Stimulated activated CD4-positive, alpha-beta T cell treated with anti-CD3 and anti-CD28 coated beads, TNF-alpha, amount 100 ng/mL, for 1 hour (primary cell): ENCODE measurements at places on chromosomes 3 and 15.

DNA sequence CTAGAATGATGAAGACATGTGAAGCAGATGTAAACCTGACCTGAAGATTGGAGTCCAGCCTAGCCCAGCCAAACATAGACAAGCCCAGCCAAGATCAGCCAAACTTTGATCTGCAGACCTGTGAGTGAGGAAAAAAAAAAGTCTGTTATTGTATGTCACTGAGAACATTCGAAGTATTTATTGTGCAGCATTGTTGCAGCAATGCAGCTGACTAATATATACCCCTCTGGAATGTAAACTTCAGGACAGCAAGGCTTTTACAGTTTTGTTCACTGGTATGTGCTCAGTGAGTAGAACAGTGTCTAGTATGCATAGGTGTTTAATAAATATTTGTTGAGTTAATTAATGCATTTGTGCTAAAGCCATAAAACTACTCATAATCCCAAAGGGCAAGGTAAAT is 23.4 kb downstream of the TMEM202 start:
- no peak for DNase-seq

GRCh38 chr15:89376388-89376787 is 41.8 kb upstream of the POLG start:
- no peak for DNase-seq

GRCh38 chr3:17967111-17967510 is 224.7 kb upstream of the TBC1D5 start:
- DNase-seq = no peak

GRCh38 chr3:105747696-105748095 is 121.1 kb downstream of the CBLB start:
- DNase-seq = no peak

GRCh38 chr3:100001526-100002270 is 112.6 kb downstream of the FILIP1L start:
- no peak for DNase-seq

DNA sequence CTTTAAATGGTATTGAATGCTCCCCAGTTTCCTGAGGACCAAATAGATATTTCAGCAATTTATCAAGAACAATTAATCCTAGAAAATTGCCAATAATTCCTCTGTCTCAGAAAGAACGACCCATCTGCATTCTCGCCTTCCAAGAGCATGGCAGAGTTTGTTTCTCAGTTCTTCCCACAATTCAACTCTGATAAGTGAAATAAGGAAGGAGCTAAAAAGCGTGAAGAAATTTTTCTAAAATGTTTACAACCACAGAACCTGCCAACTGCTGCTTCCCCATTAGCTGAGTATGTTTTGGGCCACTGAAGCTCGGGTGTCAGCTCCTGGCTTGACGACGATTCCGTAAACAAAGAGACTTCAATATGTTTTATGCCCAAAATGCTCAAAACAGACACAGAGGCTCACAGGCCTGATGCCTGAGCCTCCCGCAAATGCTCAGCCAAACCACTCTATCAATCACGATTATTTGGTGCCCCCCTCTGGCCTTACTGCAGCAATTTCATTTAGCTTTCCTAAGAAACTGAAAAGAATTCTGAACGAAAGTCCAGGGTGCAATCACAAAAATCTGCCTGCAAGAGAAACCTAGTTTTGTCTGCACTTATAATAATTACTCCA is 259.2 kb upstream of the CCDC54 start:
- DNase-seq = no peak

GRCh38 chr3:121992601-121993560 is 29.2 kb downstream of the ILDR1 start:
- DNase-seq = no peak

- no peak for DNase-seq
These were observed 134.9 kb upstream of the IQSEC1 start for GRCh38 chr3:13207975-13208705.

- DNase-seq = peak; percentile 54
These were observed 48.5 kb downstream of the THBS1 start for GRCh38 chr15:39629371-39629770.

DNA sequence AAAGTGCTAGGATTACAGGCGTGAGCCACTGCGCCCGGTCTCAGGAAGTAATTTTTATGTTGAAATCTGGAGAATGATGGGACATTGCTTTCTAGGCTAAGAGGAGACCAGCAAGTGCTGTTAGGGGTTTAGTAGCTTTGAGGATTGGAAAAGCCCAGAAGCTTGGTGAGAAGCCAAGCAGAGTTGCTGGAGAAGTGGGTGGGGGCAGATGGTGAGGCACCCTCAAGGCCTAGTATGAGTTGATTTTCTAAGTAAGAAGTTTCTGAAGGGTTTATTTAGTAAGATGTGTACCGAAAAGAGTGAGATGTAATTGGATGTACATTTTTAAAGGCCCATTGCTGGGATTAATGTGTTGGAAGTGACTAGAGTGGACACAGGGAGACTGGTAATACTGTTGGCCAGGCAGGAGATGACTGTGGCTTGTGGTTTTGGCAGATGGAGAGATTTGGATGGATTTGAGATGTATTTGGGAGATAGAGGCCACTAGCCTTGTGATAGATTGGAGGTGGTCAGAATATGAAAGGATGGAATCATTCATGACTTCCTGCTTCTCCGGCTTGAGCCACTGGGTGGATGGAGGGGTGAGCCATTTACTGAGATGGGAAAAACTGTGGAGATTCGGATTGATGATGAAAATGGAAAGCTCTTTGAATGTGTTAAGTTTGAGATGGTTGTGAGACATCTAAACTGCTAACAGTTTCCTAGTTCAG is 2.3 kb downstream of the LRRC28 start:
- DNase-seq = no peak

DNA sequence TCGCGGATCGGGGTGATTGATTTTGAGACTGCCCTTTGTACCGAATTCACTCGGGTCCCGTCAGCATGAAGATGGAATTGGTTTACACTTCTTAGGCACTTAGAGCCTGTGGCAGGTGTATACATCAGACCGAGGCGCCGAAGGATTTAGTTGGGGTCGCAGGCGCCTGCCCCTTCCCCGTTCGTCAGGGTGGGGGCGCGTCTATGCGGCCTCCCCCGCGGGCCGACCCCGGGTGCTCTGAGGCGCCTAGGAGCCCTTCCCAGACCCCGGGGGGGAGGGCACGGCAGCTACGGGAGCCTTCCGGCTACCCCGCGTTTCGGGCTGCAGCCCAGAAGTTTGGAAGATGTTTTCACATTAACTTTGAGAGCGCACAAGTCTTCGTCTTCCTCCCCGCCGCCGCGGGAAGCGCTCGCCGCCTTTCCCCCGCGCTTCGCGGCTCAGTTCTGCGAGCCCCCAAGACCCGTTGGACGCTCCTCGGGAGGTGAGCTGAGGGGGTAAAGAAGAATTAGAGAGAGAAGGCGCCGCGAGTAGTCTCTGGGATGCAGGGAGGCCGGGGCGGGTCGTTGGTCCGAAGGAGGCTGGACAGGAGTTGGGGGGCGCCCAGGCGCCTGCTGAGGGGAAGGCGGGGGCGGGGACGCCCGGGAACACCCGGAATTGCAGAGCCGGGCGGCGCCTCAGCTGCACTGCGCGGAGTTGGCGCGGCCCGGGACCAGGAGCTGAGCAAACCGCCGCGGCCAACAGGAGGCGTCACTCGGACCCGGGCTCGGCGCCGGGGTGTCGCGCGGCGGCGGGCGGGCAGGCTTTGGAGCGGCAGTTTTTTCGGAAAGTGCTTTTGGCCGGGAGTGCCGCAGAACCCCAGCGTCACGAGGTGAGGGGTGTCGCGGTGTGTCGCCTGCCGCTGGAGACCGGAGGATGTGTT is 780 bp downstream of the TIPARP start:
- no peak for DNase-seq

DNA sequence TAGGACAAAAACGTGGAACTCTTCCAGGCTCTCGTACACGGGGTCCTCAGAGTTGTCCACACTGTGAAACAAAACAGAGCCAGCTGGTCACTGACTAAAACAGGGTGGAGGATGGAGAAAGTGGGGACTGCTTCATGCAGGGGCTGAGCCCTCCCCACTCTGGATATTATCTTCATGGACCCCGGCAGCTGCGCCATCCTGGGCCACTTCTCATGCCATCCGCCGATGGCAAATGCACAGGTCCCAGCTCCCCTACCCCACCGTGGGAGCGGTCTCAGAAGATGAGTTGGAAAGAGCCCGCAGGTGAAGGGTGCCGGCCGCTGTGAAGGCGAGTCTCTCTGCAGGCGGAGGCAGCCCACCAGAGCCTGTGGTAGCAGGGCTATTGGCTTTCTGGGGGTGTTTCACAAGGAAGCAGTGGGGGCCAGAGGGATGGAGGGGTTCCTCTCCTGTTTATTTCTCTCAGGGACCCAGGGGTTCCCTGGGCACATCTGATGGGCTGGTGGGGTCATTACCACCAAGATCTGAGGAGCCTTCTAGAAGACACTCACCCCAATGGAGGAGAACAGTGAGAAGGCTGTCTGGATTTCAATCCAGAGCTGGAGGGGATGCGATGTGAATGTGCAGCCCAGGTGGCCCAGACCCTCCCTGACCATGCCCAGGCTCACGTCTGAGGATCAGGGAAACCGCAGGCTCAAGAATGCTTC is 177.3 kb downstream of the KLF13 start:
- no peak for DNase-seq

DNA sequence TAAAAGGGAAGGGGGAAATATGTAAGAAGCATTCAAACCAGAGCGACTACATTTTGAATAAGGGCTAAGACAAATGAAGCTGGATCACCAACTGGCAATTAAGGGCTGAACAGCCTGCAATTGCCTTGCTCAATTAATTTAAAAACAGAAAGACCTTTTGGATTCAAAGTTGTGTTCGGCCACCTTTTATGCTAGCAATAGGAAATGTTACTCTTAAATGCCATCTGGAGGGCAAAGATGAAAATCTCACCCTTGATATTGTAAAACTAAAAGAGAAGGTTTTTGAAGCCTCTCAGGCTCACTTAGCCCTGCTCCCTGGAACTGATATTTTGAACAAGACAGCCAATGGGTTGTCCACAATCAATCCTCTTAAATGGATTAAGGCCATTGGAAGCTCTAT is 44.2 kb downstream of the ACAD9 start:
- no peak for DNase-seq

GRCh38 chr3:129248286-129248979 is 973 bp upstream of the COPG1 start:
- no peak for DNase-seq

GRCh38 chr3:10419637-10420232 is 85.7 kb downstream of the ATP2B2 start:
- peak; percentile 20 for DNase-seq

GRCh38 chr3:71419369-71419768 is 164.2 kb downstream of the FOXP1 start:
- DNase-seq = no peak

DNA sequence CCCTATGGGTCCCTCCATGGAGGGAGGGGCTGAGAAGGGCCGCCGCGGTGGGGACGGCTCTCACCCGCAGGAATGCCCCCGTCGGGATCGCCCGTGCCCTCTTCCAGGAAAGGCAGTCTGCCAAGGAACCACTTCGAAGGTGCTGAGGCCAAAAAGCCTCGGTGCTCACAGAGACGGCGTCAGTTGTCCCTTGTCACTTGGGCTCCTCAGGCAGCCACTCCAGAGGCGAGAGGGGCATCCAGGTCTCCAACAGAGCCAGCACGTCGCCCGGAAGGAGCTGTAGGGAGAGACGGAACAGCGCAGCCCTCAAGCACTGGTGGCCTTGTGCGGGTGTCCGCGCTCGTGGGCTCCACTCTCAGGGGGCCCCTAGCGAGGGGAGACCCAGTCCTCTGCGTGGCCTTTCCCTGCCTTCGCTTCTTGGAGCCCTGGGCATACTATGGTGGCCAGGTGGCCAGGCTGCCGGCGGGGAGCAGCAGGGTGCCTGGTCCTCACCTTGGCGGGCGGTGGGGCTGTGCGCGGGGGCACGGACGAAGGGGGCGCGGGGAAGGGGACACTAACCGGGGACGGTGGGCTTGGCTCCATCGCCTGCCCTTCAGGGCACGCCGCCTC is 994 bp downstream of the MESP1 start:
- DNase-seq = no peak

DNA sequence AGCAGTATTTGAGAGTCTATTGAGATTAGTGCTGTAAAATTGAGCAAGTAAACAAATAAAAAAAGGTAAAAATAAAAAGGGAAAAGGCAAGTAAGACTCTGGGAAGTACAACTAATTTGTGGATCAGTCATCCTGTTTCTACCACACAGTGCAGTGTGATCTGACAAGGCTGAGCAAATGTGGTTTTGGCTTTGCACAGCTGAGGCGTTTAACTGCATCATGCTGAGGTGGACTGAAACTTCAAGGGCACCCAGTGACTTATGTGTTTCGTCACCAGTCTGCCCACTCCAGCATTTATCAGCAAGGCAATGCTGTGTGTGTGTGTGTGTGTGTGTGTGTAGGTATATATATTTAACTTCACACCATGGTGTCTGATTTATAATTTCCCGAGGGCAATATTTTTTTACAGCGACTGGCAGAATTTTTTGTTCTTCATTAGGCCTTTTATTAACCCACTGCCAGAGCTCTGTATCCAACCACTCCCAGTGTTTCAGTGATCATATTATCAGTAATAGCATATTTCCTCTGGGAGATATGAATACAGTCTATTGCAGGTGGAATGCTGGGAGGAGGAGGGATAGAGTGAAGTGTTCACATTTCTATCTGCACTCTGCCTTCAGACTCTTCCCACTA is 131.5 kb upstream of the SATB1 start:
- no peak for DNase-seq

DNA sequence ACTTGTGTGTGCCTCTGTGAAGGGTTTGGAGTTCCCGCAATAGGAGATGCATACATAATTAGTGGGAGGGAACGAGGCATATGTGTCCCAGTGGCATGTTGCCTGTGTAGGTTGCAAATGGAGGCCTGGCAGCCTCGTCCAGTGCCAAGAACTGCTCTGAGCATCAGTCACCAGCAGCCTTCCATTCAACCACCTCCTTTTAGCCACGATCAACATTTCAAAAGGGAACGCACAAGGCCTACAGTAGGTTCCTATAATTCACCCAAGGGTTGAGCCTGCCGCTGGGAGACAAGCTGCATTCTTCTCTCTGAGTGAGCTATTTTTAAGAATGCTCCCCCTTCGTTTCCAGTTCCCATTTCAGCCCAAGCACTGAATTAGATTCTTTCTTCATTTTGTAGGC is 78.8 kb upstream of the CTNNB1 start:
- DNase-seq = no peak

DNA sequence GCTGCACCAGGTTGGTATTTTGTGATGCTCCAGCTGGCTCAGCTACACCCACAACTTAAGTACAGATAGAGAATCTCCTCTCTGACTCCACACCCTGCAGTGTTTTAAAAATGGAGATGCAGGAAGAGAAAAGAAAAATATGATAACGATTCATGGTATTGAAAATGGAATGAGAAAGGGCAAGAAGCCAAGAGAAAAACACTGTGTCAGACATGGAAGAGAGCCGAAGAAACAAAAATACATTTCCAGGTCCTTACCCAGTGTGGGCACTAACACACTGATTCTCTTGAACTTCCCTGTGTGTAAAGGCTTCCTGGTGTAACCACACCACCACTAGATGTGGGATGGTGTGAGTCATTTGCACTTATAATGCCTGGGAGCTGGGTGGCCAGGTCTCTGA is 93.1 kb downstream of the GMPS start:
- DNase-seq = no peak

GRCh38 chr3:140529096-140529495 is 148.8 kb upstream of the TRIM42 start:
- no peak for DNase-seq

GRCh38 chr15:99734575-99734974 is 1.3 kb upstream of the LYSMD4 start:
- no peak for DNase-seq

- no peak for DNase-seq
These were observed 59.0 kb downstream of the ABTB1 start for GRCh38 chr3:127731546-127732289.

- no peak for DNase-seq
These were observed 560.8 kb upstream of the RGMA start for GRCh38 chr15:93649691-93650235.

- DNase-seq = no peak
These were observed 53.8 kb downstream of the TM4SF4 start for GRCh38 chr3:149528340-149528650.

- DNase-seq = no peak
These were observed 76.0 kb upstream of the ATP10A start for GRCh38 chr15:25939122-25939521.
